ENCODE measurements at places on chromosomes 6 and 20.

GRCh38 chr6:35742842-35743241, 6.0 kb downstream of the ARMC12 start:
- no peak for DNase-seq

GRCh38 chr6:2460216-2460745, 214.9 kb upstream of the GMDS start:
- no peak for DNase-seq

GRCh38 chr6:150238336-150238741, 95.5 kb downstream of the PPP1R14C start:
- DNase-seq: no peak

DNA sequence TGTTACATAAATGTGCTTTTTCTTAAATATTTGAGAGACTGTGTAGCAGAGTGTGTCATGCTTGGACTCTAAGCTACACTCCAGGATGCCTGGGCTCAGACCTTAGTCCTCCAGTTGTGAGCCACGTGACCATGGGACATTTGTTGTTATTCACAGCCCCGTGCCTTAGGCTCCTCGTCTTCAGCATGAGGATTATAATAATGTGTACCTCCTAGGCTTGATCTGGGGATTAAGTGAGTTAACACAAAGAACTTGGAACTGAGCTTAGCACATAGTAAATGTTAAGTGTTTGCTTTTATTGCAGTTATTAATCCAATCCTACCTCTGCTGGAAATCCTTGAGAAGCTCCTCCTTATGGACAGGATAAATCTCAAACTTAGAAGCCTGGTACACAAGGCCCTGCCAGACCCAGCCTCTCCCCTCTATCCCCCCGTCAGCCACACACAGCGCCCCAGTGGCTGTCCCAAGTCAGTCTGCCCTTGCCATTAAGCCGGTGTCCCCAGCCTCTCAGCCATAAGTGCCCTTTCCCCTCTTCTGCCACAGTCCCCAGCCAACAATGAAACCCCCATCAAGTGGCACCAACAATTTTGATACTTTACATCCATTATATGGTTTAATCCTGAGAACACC, 177.5 kb downstream of the TMEM242 start:
- no peak for DNase-seq

DNA sequence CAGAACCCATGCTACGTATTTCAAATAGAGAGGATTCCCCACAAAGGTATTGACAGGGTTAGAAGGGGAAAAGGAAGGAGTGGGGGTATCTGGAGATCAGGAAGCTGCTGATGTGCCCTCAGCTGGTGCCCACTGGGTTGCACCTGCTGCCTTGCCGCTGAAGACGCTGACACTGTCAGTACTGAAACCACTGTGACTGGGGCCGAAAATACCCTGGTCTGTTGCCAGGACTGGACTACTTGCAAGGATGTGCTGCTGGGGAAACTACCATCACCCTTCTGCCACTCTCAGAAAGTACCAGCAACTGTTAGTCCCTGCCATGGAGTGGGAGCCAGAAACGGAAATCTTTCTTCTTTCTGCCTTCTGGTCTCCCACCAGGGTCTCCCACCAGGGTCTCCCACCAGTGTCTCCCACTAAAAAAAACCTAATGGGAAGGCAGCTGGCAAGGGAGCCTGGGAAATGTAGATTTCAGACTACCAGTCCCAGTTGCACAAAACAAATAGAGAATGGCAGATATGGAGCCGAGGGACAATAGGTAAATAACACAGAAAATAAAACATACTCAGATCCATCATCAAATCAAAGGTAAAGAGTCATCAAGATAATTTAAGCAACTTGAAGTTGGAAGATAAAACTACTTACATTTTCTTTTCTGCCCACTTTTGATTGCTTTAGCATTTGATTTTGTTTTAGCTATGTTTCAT, 204.8 kb downstream of the TPBG start:
- no peak for DNase-seq

DNA sequence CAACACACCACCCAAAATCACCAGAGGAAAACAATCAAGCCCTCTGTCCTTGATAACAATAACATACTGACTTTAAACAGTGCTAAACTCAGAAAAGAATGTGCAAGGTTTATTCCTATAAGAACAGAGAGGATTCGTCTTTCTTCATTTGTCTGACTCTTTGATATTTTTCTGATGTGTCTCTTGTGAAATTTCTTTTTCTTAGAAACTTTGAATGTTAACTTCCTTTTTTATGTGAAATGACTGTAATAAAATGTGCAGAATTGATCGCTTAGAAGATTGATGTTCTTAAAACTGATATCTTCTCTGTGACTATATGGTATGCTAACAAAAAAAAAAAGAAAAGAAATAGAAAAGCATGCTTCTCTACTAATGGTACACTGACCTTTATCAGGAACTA, 947.4 kb upstream of the CITED2 start:
- DNase-seq: no peak

DNA sequence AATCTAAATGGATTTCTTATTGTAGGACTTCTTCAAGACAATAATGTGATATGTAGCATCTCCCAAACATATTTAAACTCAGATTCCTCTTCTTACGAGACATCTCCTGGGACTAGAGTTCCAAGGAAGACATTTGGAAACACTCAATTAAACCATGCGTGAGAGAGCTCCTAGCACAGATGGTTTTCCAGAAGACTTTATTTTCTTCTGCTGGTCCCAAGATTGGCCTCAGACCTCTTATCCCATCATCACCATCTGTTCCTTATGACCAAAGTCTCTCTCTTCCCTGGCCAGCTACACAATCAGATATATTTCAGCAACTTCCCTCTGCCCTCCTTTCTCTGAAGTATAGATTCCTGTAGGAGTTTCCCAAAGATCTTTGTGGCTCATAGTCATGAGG, 93.2 kb upstream of the JARID2 start:
- DNase-seq: no peak
